Tibial nerve (tissue), 4 donors: ENCODE measurements at places on chromosomes 16 and 17.

DNA sequence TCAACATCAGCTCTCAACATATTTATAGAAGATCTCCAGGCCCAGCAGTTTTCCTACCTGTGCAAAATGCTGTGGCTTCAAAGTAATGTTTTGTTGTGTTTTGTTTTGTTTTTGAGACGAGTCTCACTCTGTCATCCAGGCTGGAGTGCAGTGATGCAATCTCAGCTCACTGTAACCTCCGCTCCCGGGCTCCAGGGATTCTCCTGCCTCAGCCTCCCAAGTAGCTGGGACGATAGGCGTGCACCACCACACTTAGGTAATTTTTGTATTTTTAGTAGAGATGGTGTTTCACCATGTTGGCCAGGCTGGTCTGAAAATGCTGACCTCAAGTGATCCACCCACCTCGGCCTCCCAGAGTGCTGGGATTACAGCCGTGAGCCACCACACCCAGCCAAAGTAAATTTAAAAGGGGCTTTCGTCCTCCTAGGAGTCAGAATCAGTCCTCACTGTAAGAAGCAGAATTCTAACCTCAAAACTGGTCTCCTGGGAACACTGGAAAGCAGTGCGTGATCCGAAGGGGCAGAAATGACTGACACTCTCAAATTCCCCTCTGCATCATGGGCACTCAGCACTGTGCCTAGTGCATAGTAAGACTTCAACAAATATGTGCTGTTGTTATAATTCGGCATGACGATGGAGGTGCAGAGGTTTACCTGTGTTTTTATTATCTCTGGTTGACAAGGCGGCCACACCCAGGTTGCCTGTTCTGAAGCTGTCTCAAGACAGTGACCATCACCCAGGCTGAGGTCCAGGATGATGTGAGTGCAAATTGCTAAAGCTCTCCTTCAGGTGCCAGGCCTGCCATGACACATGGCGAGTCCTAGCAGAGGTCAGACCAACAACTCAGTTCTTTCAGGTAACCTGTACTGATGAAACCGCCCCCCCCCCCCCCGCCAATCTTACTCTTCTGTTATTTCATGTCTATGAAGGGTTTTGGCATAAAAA is 59.8 kb downstream of the ADCY9 start:
- no peak for DNase-seq

GRCh38 chr16:68478526-68479250 is 30.4 kb upstream of the SMPD3 start:
- no peak for DNase-seq

DNA sequence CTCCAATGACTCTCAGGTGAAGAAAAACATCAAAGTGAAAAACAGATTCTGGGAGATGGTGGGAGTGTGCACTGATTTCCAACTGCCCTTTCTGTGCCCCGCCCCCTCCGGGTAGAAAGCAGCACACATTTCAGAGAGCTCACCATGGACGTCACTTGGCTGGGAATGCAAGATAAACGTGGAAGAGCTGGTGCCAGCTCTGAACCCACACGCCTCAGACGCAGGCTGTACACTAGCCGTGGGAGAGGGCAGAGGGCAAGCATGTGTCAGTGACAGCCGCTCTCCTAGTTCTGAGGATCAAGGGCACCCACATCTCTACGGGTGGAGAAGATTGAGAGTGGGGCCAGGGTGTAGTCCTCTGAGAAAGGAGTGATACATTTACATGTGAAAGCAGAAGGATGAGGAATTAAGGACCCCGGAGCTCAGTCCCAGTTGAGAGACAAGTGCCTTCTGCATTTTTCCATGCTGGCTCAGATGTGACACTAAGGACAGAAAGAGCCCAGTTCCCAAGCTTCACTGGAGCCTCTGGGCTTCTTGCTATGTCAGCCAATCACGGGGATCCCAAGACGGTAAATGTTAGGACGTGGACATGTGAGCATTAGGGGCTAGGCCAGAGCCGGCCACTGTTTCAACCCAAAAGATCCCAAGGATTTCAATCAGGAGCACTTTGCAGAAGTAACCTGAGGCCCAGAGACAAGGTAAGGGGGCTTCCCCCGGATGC is 101.3 kb downstream of the ZFHX3 start:
- no peak for DNase-seq

DNA sequence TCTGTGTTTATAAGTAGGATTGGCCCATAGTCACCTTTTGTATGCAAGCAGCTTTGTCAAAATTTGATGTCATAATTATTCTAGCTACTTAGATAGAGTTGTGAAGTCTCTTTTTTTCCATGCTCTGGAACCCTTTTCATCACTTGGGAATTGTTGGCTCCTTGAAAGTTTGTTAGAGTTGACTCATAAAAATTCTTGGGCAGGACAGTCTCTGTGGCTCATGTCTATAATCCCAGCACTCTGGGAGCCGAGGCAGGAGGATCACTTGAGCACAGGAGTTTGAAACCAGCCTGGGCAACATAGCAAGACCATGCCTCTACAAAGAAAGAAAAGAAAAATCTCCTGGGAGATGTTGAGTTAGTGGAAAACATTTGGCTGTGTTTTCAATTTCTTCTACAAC is 45.7 kb upstream of the MRC2 start:
- DNase-seq, result no peak

DNA sequence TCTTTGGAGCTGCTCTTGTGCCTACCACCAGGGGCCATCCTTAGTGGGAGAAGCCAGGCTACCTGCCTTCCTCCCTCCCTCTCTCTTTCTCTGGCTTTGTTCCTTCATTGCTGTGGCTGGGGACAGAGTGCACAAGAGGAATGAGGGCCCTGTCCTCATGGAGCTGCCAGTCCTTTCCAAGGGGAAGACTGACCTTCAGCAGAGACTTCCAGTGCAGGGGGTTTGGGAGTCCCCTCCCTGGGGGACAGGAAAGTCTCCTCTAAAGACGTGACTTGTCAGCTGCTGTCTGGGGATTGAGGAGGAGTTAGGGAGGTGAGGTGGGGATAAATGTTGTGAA is 108.1 kb downstream of the CMIP start:
- no peak for DNase-seq

DNA sequence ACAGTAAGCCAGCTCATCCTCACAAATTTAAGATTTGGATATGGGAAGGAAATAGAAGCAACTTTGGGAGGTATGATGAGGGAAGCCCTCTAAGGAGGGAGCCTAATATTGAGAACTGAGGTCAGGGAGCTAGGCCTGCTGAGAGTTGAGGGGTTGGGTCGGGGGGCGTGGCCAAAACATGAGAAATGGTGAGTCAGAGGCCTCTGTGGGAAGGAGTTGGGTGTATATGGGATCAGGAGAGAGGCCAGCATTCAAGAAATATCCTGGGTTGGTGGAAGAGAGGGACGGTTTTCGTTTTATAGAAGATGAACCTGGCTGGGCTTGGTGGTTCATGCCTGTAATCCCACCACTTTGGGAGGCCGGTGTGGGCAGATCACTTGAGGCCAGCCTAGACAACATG is 48.4 kb downstream of the CLEC16A start:
- DNase-seq, result no peak

DNA sequence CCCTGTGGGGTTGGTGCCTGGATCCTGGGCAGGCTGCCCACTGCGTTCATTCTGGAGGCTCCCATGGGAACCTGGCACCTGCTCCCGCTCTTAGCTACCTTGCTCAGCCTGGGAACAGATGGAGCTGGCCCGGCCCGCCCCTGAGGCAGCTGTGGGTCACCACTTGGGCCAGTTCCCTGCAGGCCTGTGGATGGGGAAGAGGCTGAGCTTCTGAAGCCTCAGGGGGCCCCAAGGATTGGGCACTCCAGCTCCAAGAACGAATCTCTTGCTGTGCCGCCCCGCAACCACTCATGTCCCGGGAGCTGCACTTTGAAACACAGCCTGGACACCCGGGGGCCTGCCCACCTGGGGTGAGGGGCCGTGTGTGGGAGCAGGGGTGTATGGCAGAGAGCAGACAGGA is 37.7 kb downstream of the BAHCC1 start:
- no peak for DNase-seq

- DNase-seq, result no peak
Measured at GRCh38 chr17:2282297-2282873, 21.2 kb downstream of the SMG6 start.

- no peak for DNase-seq
Measured at GRCh38 chr17:28141313-28141712, 98.8 kb downstream of the NLK start.

DNA sequence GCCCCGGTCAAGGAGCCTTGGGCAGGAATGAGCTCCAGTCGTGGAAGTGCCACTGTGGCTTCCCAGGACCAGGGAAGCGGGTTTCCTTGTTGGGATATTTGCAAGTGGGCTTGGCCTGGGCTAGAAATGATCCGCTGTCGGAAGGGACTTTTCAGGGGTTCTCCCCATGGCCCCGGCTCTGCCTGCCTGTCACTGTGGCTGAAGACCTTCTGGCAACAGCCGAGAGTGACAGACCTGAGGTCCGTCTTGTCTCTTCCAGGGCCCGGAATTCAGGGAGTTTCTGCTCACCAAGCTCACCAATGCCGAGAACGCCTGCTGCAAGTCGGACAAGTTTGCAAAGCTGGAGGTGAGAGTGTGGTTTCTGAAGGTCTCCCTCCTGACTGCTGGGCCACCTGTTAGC is 57.7 kb downstream of the OR1D5 start:
- no peak for DNase-seq
